A549 treated with CpdA at 1 μM for 4 hours (cell line): ENCODE measurements at places on chromosomes 12 and 14. TPM values are rescaled to one million over a fixed set of nuclear protein-coding genes. Genes with fewer than 3 reads are reported as not detected.

MIP gene
- 0.14 to 0.26 TPM (median 0.20 TPM) in 3 of 5 replicates, not detected in the others for total RNA-seq

HOXC10 gene
- total RNA-seq = 2.2 to 3.1 TPM (median 2.8 TPM) in 5 replicates

OTOGL gene
- total RNA-seq = 0.01 TPM in 1 of 5 replicates, not detected in the others

ZNF84 gene
- total RNA-seq = 11.8 to 15.7 TPM (median 12.4 TPM) in 5 replicates

BRAP gene
- 13.4 to 14.3 TPM (median 13.7 TPM) in 5 replicates for total RNA-seq

TEAD4 gene
- total RNA-seq = 38.7 to 47.0 TPM (median 45.5 TPM) in 5 replicates

PIANP gene
- 0.43 to 1.0 TPM (median 0.87 TPM) in 5 replicates for total RNA-seq

GALNT9 gene
- total RNA-seq = 3.6 to 8.2 TPM (median 7.1 TPM) in 5 replicates

SPIC gene
- total RNA-seq = not detected in 5 replicates

SDS gene
- total RNA-seq = 0.31 to 0.64 TPM (median 0.54 TPM) in 5 replicates

SCNN1A gene
- 2.6 to 6.0 TPM (median 3.6 TPM) in 5 replicates for total RNA-seq

CCDC177 gene
- not detected in 5 replicates for total RNA-seq

WSCD2 gene
- not detected in 5 replicates for total RNA-seq

NFE2 gene
- 0.09 to 0.24 TPM (median 0.14 TPM) in 4 of 5 replicates, not detected in the other for total RNA-seq

ABCD4 gene
- total RNA-seq = 31.0 to 36.9 TPM (median 34.4 TPM) in 5 replicates

DHRS2 gene
- 7.4 to 11.1 TPM (median 8.2 TPM) in 5 replicates for total RNA-seq

MSI1 gene
- total RNA-seq = 1.3 to 1.7 TPM (median 1.5 TPM) in 5 replicates

NAV3 gene
- 15.2 to 26.4 TPM (median 17.9 TPM) in 5 replicates for total RNA-seq

PTGDR gene
- not detected in 5 replicates for total RNA-seq

MDM1 gene
- 6.1 to 9.3 TPM (median 6.5 TPM) in 5 replicates for total RNA-seq

MSRB3 gene
- 21.1 to 24.6 TPM (median 23.2 TPM) in 5 replicates for total RNA-seq

NRIP2 gene
- not detected in 5 replicates for total RNA-seq

FAM186B gene
- 0.08 to 0.15 TPM (median 0.11 TPM) in 5 replicates for total RNA-seq

OAS1 gene
- 41.9 to 76.3 TPM (median 65.0 TPM) in 5 replicates for total RNA-seq

DNAH10 gene
- 0.15 to 0.36 TPM (median 0.19 TPM) in 5 replicates for total RNA-seq

CHURC1 gene
- 72.9 to 144 TPM (median 80.5 TPM) in 5 replicates for total RNA-seq

PTPN21 gene
- 8.1 to 8.9 TPM (median 8.5 TPM) in 5 replicates for total RNA-seq

RHEBL1 gene
- 5.1 to 6.3 TPM (median 5.6 TPM) in 5 replicates for total RNA-seq

EIF2S3B gene
- total RNA-seq = 0.45 to 1.2 TPM (median 0.67 TPM) in 5 replicates

SLC16A7 gene
- 0.10 to 0.27 TPM (median 0.22 TPM) in 5 replicates for total RNA-seq

CLEC4C gene
- total RNA-seq = not detected in 5 replicates

HOMEZ gene
- 7.4 to 10.9 TPM (median 7.7 TPM) in 5 replicates for total RNA-seq

FGD6 gene
- total RNA-seq = 14.9 to 18.7 TPM (median 16.4 TPM) in 5 replicates

KLRK1 gene
- total RNA-seq = not detected in 5 replicates

MANSC4 gene
- total RNA-seq = 0.07 to 0.13 TPM in 2 of 5 replicates, not detected in the others

NGB gene
- not detected in 5 replicates for total RNA-seq

STAC3 gene
- total RNA-seq = 0.20 to 0.64 TPM (median 0.53 TPM) in 5 replicates

AQP6 gene
- total RNA-seq = not detected in 5 replicates

TRIM9 gene
- 7.0 to 10.9 TPM (median 9.0 TPM) in 5 replicates for total RNA-seq

PLEKHA5 gene
- total RNA-seq = 6.1 to 9.9 TPM (median 6.8 TPM) in 5 replicates

SIRT4 gene
- total RNA-seq = 0.87 to 1.2 TPM (median 1.1 TPM) in 5 replicates

VRTN gene
- not detected in 5 replicates for total RNA-seq

RBM19 gene
- total RNA-seq = 16.4 to 19.1 TPM (median 18.2 TPM) in 5 replicates

TEX52 gene
- total RNA-seq = not detected in 5 replicates

MYH6 gene
- not detected in 5 replicates for total RNA-seq

IAPP gene
- not detected in 5 replicates for total RNA-seq

NKX2-1 gene
- 0.03 to 0.06 TPM in 2 of 5 replicates, not detected in the others for total RNA-seq

TMEM63C gene
- 0.37 to 1.8 TPM (median 1.3 TPM) in 5 replicates for total RNA-seq

ADCY4 gene
- not detected in 5 replicates for total RNA-seq

CLEC1B gene
- total RNA-seq = not detected in 5 replicates

SELPLG gene
- 0.44 to 1.1 TPM (median 1.0 TPM) in 5 replicates for total RNA-seq

ACAD10 gene
- total RNA-seq = 9.0 to 12.6 TPM (median 11.2 TPM) in 5 replicates
